ENCODE measurements at places on chromosomes 4 and X. TPM values are rescaled to one million over a fixed set of nuclear protein-coding genes. Genes with fewer than 3 reads are reported as not detected.

CXCR3 gene
- 0.28 TPM for polyA plus RNA-seq

UGT2B10 gene
- not detected for polyA plus RNA-seq

ABLIM2 gene
- polyA plus RNA-seq = 2.4 TPM

IL3RA gene
- 6.1 TPM for polyA plus RNA-seq

HPGD gene
- 30.0 TPM for polyA plus RNA-seq

VSIG1 gene
- polyA plus RNA-seq = 60.2 TPM

GPR82 gene
- not detected for polyA plus RNA-seq

PRSS12 gene
- polyA plus RNA-seq = 1.4 TPM

SYNPO2 gene
- 24.8 TPM for polyA plus RNA-seq

APOOL gene
- 5.2 TPM for polyA plus RNA-seq

CTAG1B gene
- polyA plus RNA-seq = not detected

SLBP gene
- polyA plus RNA-seq = 35.6 TPM

GLA gene
- polyA plus RNA-seq = 18.6 TPM

RTL5 gene
- 3.7 TPM for polyA plus RNA-seq

ZNF157 gene
- not detected for polyA plus RNA-seq

CFI gene
- 2.5 TPM for polyA plus RNA-seq

CT47B1 gene
- not detected for polyA plus RNA-seq

TMPRSS11E gene
- polyA plus RNA-seq = 49.9 TPM

TENM3 gene
- polyA plus RNA-seq = 0.06 TPM

EOLA2 gene
- polyA plus RNA-seq = 22.0 TPM

KIF4A gene
- polyA plus RNA-seq = 1.8 TPM

UGT2B11 gene
- polyA plus RNA-seq = not detected

MAGEA9B gene
- not detected for polyA plus RNA-seq

BTC gene
- 1.5 TPM for polyA plus RNA-seq

CHRDL1 gene
- polyA plus RNA-seq = 3.3 TPM

VCX3B gene
- polyA plus RNA-seq = 0.53 TPM

MAGEB2 gene
- not detected for polyA plus RNA-seq

TSPAN7 gene
- 12.0 TPM for polyA plus RNA-seq

GC gene
- polyA plus RNA-seq = 12.2 TPM

NDNF gene
- 2.6 TPM for polyA plus RNA-seq

TCEAL9 gene
- polyA plus RNA-seq = 54.7 TPM

SEC24B gene
- polyA plus RNA-seq = 10.2 TPM

PTTG2 gene
- polyA plus RNA-seq = not detected

UFSP2 gene
- polyA plus RNA-seq = 20.3 TPM

GAGE12J gene
- polyA plus RNA-seq = not detected

MAGEB1 gene
- polyA plus RNA-seq = not detected

ITM2A gene
- polyA plus RNA-seq = 6.7 TPM

WNK3 gene
- polyA plus RNA-seq = 0.62 TPM

ARHGAP6 gene
- 3.9 TPM for polyA plus RNA-seq

All from stomach (tissue), 19 donors.